IPS DF 19.7 (cell line): ENCODE measurements at places on chromosomes 12 and 14.
A peak's percentile ranks its signal among the peaks of the same experiment; 100 is the strongest.

DNA sequence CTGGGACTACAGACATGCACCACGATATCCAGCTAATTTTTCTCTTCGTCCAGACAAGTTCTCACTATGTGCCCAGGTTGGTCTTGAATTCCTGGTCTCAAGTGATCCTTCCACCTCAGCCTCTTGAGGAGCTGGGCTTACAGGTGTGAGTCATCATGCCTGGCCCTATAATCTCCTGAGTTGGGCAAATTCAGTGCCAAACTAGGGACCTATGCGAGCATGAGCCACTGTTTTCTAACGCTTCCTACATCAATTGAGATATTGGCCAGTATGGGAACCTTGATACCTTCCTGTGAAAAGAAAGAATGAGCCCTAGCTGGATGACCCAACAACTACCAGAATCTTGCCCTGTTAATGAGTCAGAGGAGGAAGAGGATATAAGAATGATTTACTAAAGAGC is 585.2 kb downstream of the C12orf50 start:
- DNase-seq = no peak

DNA sequence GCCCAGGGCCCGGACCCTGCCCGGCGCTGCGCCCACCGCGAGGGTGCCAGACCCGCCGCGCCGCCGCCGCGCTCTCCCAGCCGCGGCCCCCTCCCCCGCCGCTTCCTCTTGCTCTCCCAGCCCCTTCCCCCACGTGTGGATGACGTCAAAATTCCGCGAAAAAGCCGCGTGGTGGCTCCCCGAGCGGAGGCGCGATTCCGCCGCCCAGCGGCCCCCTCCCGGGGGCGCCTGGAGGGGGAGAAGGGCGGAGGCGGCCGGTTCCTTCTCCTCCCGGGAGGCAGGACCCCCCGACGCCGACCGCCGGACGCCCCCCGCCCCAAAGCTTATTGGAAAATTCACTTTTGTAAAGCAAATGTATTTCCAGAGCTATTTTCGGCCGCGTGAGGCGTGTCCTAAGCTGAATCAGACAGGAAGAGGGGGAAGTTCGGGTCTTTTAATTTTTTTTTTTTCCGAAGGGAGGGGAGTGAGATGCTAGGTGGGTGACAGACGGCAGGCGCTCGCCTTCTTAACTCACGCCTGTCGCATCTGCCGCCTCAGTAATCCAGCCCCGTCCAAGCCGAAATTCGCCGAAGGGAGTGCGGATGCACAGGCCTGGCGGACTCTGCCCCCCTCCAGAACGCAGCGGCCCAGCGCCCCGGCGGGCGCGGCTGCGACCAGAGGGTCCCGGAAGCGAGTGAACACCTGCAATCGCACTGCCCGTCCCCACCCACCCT is 4.1 kb upstream of the CCND2 start:
- no peak for DNase-seq

GRCh38 chr12:94109160-94109559 is 39.2 kb upstream of the PLXNC1 start:
- no peak for DNase-seq

- no peak for DNase-seq
These were observed 182.3 kb downstream of the KIF26A start for GRCh38 chr14:104320611-104321086.

GRCh38 chr14:104794099-104794498 is 1.4 kb downstream of the AKT1 start:
- DNase-seq = no peak

DNA sequence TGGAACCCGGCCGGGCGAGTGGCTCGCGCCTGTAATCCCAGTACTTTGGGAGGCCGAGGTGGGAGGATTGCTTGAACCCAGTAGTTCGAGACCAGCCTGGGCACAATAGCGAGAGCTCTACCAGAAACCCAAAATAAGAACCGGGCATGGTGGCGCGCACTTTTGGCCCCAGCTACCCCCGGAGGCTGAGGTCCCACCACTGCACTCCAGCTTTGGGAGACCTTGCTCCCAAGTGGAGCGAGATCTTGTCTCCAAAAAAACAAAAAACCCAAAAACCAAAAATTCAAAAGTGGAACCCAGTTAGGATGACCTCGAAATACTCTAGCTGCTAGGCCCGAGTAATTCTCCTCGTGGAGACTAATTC is 769 bp upstream of the VTI1B start:
- no peak for DNase-seq

GRCh38 chr12:91317306-91317705 is 134.7 kb upstream of the DCN start:
- no peak for DNase-seq

DNA sequence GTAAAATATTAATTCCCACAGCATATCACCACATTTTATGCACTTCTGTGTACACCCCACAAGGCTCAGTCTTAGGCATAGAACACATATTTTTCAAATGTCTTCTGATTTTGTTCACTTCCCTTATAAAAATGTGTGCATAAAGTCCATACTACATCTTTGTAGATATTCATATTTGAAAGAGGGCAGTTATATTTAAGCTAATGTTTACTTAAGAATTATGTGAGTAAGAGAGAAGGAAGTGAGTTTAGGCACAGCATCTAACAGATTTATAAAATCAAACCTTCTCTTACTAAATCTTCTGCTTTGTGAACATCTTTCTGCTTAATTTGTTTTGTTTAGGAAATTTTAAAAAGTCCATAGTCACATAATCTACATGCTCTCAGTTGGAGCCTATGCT is 648.1 kb downstream of the FSCB start:
- DNase-seq = no peak

DNA sequence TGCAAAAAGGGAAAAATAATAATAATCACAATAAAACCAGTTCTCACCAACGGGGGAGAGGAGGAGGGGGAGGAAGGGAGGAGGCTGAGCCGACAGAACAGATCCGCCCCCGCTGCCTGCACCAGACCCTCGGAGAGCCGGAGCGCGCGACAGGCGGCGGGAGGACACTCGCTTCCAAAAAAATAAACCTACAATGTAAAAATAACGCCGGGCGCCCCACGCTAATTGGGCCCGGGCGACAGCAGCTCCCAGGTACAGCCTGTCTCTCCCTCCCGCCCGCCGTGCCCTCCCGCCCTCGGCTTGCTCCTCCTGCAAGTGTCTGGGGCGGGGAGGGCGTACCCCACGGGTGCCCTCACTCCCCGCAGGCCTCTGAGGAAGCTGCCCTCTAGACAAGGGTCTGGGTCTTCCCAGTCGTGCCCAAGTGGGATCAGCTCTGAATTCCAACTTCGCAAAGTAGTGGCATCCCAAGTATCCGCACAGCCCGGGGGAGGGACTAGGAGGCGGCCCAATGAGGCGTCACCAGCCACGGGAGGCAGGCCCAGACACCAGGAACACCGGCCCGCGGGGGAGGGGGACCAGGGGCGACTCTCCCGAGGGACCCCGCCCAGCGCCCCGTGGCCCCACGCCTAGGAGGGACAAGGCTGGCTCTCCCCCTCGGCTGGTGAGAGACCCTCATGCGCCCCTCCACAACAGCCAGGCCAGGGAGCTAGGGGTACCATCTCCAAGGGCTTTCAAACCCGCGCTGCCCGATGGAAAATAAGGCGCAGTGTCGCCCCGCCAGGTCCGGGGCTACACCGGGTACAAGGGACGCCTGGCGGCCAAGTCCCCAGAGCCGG is 1.0 kb downstream of the NCOR2 start:
- DNase-seq = no peak

- no peak for DNase-seq
These were observed 29.4 kb downstream of the CCNK start for GRCh38 chr14:99510556-99511139.

- DNase-seq = no peak
These were observed 4.4 kb downstream of the TXNRD1 start for GRCh38 chr12:104219908-104220404.

- no peak for DNase-seq
These were observed 17.8 kb downstream of the ACSS3 start for GRCh38 chr12:81095501-81096232.

DNA sequence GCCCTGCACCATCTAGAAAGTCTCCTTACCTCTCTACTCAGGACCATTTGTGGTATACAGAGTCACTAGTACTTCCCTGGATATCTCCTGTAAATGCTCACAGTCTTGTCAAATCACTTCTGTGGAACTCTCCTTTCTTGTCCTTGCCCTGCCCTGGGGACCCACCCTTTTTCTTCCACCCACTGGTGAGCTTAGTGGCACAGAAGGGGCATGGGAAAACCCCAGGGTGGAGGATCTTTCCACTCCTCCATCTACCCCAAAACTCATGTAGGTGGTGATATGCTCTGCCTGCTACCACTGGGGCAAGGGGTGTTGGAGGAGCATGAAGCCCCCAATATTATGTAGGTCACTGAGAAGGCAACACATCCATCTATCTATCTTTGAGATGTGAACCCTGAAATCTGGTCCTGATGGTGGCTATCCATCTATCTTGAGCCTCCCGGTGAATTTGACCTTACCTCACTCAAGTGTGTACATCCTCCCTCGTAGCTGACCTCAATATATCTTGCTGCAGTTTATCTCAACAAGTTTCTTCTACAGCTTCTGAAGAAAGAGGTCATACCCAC is 943 bp downstream of the TESPA1 start:
- DNase-seq = no peak

- DNase-seq = peak; percentile 28
These were observed 35.8 kb upstream of the FBXO33 start for GRCh38 chr14:39467889-39468524.

GRCh38 chr12:88245905-88246304 is 103.8 kb downstream of the TMTC3 start:
- DNase-seq = no peak

GRCh38 chr14:85325134-85326017 is 204.6 kb upstream of the FLRT2 start:
- no peak for DNase-seq

DNA sequence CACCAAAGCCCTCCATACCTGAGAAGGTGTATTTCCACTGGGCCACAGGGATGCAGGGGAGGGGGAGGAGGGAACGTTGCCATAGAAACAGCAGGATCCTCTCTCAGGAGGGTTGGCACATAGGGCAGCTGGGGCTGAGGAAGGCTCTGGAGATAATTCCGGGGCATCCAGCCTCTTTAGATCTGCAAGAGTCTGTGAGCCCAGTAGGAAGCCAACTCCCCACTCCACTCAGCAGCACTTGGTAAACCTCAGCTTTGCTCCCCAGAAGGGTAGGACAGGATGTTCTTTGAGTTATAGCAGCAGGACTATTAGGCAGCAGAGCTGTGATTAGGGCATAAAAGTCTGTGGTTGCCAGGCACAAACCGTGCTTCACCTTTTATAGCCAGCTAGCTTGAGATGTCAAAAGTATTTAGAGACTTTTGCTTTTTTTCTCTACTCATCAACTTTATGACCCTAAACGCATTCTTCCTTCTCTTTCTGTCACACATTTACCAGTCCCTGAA is 7.8 kb upstream of the PLEKHG3 start:
- no peak for DNase-seq

GRCh38 chr12:16881986-16882570 is 276.1 kb upstream of the LMO3 start:
- DNase-seq = no peak

DNA sequence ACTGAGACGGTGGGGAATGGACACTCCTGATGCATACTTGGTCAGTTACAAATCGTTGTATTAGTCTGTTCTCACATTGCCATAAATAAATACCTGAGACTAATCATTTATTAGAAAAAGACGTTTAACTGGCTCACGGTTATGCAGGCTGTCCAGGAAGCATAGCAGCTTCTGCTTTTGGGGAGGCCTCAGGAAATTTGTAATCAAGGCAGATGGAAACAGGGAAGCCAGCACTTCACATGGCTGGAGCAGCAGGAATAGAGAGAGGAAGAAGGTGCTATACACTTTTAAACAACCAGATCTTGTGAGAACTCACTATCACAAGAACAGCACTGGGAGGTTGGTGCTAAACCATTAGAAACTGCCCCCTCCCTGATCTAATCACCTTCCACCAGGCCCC is 418.2 kb downstream of the FLRT2 start:
- DNase-seq = no peak

GRCh38 chr12:33654313-33654712 is 214.7 kb upstream of the SYT10 start:
- no peak for DNase-seq

GRCh38 chr14:55502746-55503284 is 62.4 kb upstream of the TBPL2 start:
- DNase-seq = no peak

DNA sequence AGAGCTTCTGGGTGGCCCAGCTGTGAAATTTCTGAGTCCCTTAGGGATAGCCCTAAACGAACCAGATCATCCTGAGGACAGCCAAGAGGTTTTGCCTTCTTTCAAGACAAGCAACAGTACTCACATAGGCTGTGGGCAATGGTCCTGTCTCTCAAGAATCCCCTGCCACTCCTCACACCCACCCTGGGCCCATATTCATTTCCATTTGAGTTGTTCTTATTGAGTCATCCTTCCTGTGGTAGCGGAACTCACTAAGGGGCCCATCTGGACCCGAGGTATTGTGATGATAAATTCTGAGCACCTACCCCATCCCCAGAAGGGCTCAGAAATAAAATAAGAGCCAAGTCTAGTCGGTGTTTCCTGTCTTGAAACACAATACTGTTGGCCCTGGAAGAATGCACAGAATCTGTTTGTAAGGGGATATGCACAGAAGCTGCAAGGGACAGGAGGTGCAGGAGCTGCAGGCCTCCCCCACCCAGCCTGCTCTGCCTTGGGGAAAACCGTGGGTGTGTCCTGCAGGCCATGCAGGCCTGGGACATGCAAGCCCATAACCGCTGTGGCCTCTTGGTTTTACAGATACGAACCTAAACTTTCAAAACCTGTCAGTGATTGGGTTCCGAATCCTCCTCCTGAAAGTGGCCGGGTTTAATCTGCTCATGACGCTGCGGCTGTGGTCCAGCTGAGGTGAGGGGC is 38.9 kb downstream of the DAD1 start:
- peak; percentile 84 for DNase-seq

- DNase-seq = no peak
These were observed 11.4 kb downstream of the CMTM5 start for GRCh38 chr14:23387916-23388882.

DNA sequence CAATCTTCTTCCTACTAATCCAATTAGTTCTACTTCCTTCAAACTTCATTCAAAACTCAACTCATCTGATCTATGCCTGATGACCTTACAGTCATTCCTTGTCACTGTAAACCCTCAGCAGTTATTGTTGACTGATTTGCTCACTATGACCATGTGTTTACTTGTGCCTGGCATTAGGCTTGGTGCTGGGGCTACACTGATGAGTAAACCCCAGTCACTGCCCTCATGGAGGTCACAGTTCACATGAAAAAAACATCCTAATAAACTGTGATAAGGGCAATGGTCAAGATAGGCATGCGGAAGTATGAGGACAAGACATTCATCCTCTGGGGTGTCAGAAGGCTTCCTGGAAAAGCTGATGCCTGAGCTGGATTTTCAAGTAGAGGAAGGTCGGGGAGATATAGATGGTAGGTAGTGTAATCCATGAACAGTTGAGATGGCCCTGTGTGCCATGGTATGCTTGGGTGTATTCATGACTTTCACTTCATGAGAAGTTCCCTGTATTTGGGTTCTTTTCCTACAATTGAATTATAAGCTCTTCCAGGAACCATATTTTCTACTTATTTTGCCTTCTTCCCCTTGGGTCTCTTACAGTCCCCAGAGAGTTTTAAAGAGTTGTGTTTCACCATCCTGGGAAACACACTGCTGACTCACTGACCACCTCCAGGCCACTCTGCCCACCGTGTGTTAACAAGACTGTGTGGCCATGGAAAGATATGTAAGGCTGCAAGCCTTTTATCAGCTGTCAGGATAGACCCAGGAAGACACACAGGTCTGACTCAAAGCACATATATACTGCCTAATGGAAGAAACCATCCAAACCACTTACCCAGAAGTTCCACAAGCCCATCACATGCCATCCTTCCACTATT is 38.7 kb upstream of the DUSP6 start:
- no peak for DNase-seq
